ENCODE measurements at places on chromosomes 6 and 20.

GRCh38 chr6:128033156-128033555 lies 132.3 kb upstream of the THEMIS start:
- no peak for DNase-seq

- no peak for DNase-seq
These were observed 151.0 kb upstream of the HEY2 start for GRCh38 chr6:125598422-125598821.

DNA sequence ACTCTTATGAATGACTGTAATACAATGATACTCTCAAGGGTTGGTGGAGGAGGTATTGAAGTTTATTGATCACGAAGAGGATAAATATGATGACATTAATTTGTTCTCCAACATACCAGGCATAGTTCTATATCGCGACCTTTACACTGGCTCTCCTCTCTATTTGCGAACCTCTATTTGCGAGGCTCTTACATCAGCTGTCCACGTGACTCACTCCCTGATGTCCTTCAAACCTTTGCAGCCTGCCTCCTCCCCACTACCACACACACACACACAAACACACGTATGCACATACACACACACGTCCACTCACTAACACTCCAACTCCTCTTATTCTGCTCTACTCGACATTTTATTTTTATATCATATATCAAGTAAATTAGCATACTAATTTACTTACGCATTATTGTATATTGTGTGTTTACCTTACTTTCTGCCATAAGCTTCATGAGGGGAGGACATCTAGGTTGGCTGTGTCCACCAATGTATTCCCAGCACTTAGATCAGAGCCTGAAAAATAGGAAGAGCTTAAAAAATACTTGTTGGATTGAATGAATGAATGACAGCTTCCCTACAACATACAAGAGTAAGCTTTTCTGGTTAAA lies 53.3 kb upstream of the TNFRSF21 start:
- no peak for DNase-seq

DNA sequence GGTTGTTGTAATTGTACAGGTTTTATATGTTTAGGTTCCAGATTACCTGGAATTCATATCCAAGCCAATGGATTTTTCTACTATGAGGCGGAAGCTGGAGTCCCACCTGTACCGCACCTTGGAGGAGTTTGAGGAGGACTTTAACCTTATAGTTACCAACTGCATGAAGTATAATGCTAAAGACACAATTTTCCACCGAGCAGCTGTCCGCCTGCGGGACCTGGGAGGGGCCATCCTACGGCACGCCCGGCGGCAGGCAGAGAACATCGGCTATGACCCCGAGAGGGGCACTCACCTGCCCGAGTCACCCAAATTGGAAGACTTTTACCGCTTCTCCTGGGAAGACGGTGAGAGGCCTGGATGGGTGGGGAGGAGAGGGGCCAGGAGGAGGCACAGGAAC lies 13.6 kb downstream of the BRPF3 start:
- DNase-seq: no peak

- no peak for DNase-seq
These were observed 33.5 kb downstream of the CFAP61 start for GRCh38 chr20:20085812-20086211.

DNA sequence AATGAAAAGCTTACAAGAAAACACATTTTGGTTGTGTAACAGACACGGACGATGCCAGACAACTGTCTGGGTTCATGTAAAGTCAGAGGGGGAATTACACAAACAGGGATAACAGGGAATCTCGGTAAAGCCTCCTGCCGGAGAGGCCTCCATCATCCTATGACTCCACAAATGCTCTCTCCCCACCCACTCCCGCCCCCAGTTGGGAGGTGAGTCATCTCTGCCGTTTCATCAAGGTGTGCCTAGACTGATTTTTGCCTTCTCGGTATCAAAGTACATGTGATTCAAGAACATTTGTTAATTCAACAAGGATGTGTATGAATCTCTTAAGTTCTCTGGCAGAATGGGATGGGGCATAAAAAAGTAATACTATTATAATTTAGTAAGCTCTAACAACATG lies 304.9 kb upstream of the PRDM1 start:
- peak; percentile 17 for DNase-seq

DNA sequence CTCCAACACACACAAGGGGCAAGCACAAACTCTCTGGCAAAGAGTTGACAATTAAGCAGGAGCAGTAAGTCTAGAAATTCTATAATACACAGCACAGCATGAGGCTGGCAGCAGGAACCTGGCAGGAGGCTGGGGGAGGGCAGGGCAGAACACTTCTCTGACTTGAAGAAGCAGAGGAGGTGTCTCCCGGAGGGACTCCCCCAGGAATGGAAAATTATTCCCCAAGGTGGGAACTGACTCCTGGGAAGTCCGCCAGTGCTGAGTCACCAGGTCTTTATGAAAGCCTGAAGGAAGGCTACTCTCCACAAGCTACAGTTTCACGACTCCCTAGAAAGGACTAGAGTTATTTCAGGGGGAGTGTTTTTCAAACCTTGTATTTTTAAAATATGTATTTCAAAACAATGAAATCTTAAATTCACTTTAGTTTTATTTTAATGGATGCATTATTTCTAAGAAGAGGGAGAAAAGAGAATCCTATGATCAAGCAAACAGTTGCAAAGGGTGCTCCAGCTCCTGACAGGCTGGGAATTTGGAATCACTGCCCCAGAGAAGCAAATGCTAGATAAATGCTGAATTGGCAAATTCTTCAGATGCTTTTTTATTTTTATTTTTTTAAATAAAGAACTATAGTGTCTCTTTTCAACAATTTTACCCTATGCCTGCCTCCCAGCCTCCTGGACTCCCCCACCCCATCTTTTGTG lies 192.8 kb downstream of the LY86 start:
- DNase-seq: no peak

DNA sequence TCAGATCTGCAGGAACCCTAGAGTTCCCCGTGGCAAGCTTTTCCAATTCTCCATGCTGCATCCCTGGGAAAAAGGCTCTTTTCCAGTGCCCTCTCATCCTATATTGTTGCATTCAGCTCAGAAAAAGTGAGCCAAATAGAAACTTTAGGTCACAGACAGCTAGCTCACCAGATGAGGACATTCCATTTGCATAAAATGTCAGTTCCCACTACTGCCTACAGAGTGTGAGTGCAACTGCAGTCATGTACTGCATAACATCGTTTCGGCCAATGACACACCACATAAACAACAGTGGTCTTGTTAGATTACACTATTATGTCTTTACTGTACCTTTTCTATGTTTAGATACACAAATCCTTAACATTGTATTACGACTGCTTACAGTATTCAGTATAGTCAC lies 8.6 kb downstream of the HS3ST5 start:
- no peak for DNase-seq

DNA sequence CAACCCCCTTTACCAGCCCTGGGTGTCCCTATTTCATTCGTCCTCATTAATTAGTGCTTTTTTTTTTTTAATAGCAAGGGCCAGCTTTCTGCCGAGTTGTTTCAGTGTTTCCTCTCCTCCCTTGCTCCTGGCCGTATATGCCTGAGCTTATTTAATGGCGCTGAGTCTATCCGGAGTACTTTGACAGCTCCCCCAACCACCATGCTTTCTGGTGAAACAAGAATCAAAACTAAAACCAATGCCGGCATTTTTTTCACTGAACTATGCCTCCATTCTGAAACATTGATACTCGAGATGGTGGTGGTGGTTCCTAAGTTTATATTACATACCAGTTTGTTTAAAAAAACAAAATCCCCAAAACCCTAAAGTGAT lies 1.2 kb downstream of the DCBLD1 start:
- no peak for DNase-seq

- no peak for DNase-seq
These were observed 252.1 kb downstream of the CD83 start for GRCh38 chr6:14369717-14370116.

DNA sequence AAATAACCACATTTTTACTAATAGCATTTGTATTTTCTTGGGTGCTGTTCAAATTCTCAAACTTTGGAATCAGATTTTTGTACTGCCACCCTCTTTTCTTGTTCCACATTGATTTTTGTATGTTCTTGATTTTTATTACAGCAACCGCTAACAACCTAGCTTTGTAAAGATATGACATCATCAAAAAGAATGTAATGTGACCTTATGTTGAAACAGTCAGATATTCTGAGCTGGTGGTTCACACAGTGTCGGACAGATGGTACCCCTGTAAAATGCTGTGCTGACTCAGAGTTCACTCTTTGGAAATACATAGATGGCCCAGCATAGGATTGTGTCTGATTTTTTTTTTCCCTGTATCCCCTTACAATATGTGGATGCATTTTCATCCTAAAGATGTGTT lies 118.9 kb downstream of the QKI start:
- no peak for DNase-seq

- DNase-seq: no peak
These were observed 78.4 kb upstream of the TBC1D7 start for GRCh38 chr6:13406781-13407180.

DNA sequence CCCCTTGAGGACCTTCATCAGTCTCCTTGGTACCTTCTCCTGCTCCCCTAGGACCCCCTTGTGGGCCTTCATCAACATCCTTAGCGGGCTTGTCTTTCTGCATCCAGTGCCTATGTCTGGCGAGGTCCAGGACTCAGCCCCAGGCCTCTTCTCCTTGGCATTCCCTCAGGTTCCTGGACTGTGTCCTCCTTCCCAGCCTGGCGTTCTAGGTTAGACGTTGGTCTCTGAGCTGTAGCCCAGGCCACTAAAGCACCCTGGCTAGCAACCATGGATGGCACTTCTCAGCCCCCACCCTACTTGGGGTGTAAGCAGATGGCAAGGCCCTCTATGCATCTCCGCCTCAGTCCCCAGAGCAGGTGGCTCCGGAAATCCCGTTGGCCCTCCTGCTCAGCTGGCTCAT lies 51.5 kb upstream of the NNAT start:
- no peak for DNase-seq

DNA sequence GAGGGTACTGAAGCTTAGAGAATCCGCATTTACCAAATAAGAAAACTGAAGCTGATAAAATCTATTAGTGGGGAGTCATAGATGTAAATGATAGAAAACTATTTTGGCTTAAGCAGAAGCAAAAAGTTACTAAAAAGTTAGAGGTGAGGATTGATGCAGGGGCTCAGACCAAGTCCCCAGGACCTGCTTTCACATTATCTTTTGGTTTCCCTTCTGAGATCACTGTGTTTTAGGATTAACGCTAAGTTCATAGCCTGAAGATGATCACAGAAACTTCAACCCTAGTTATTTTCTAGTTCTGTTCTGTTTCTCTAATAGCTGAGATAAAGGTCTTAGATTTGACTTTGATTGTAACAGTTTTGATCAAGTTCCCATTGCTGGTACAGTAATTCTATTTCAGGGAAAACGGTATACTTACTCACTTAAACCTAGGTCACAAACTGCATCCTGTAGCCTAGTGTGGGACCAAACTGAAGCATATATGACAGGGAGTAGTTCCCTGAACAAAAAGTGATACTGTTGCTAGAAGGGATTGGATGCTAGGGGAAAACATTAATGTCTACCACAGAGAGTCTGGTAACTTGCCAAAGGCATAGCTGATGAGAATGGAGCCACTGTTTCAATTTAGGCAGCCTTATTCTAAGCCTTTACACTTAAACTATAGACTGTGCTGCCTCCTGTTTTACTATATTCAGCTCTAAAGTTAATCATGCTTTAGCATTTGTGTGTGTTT lies 13.1 kb downstream of the CYB5R4 start:
- DNase-seq: no peak

DNA sequence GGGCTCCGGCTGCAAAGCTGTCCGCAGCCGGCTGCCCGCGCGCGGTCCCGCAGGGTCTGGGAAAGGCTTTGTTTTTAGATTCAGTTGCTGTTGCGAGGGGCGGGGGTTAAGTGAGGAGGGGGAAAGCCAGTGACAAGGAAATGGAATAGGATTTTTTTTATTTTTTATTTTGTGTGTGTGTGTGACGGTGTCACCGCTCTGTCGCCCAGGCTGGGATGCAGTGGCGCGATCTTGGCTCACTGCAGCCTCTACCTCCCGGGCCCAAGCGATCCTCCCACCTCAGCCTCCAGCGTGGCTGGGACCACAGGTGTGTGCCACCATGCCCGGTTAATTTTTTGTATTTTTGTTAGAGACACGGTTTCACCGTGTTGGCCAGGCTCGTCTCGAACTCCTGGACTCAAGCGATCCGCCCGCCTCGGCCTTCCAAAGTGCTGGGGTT lies 615 bp upstream of the UBE2J1 start:
- DNase-seq: no peak

GRCh38 chr20:16432466-16433292 lies 140.6 kb downstream of the KIF16B start:
- no peak for DNase-seq

DNA sequence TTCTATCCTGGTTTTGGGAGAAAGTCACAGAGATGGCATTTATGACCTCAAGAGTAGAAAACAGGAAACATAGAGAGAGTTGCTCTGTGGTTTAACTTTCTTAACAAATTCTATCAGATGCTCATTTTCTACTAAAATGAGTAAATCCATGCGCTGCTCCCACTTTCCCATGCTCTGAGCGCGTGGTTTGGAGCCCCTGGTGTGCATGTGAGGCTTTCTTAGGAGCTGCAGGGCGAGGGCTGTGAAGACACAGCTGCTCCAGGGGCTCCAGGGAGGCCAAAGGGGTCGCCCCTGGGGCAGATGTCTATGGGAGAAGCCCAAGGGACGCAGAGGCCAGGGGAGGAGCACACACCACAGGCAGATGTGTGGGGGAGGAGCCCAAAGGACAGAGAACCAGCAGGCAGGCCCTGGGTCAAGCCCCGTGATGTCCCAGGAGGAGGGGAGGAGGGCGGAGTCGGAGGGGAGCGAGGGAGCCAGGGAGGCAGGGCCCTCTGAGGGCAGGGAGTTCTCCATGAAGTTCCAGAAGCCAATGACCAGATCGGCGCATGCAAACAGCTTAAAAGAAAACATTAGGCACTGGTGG lies 122.9 kb downstream of the IRF4 start:
- no peak for DNase-seq
